ENCODE measurements at places on chromosomes 1 and 21.

- DNase-seq: no peak
These were observed 28.3 kb upstream of the PPM1J start for GRCh38 chr1:112743174-112744008.

GRCh38 chr21:37032877-37033471, 26.5 kb downstream of the RIPPLY3 start:
- DNase-seq: no peak

DNA sequence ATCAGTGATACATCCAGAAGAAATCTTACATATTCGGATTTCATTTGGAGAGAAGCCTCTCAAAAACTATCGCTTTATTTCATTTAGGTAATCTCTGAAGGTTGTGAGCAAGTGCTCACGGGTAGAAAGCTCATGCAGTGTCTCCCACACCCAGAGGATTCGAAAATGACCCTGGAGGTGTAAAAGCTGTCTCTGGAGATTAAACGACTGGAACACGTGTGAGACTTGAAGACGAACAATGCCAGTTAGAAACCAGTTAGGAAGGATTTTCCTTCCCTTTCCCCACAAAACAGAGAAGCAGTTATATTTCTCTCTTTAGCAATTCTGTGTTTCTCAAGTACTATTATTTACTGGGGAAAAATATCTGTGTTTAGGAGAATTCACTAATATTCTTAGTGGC, 92.5 kb upstream of the CD55 start:
- DNase-seq: no peak

- DNase-seq: no peak
These were observed 747.2 kb upstream of the NEGR1 start for GRCh38 chr1:73029571-73029970.

GRCh38 chr21:25518491-25518911, 88.8 kb downstream of the MRPL39 start:
- DNase-seq: peak; percentile 34

- DNase-seq: no peak
These were observed 7.9 kb downstream of the COL6A1 start for GRCh38 chr21:45989355-45990048.

DNA sequence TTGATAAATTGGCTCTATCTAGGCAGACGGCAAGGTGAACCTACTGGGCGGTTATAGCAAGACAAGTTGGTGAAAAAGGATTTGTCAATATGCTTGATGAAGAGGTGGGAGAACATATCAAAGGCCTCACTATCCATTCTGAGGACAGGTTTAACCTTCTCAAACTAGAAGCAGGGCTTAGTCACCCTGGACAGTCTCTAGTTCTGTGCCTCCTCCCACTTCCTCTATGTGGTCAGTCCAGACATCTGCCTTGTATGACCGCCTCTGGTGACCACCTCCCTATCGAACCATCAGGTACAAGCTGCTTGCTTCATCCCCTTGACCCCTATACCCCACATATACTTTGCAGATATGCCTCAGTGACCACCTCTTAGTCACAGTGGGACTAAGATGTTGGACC, 2.3 kb upstream of the SCYL3 start:
- peak; percentile 25 for DNase-seq

DNA sequence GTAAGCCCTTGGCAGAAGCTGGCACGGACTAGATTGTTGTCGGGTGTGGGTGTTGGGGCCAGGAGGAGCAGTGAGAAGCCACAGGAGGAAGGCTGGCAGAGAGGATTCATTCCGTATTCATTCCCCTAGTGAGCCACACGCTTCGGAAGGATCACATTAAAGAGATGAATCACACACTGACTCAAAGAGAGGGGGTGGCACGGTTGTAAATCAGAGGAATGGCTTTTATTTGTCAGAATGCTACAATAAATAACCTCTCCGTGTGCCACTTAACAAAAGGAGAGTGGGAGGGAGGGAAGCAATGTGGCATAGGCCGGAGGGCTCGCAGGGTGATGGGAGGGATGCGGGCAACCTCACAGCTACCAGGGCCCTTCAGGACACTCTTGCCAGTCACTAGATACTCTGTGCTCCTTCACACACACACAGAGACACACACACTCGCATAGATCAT, 135.5 kb downstream of the HIVEP3 start:
- DNase-seq: no peak

GRCh38 chr1:216221260-216221700, 202.0 kb downstream of the USH2A start:
- DNase-seq: peak; percentile 65

- no peak for DNase-seq
These were observed 107.2 kb upstream of the VAV3 start for GRCh38 chr1:108072212-108072611.

DNA sequence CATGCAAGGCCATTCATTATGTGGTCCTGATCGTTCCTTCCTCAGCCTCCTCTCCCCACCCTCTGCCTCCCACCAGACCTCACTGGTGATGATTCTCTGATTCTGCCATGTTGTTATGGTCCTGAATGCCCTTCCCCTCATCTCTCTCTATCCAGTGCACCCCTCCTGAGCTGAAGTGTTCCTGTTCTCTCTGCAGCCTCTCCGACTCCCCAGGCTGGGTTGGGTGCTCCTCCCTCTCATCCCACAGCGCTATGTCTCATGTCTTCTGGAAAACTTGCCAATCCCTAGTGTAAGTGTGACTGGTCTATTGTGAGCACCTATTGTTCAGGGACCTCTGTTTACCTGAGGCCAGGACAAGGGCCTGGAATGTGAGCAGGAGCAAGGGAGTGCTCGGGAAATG, 11.1 kb upstream of the PEF1 start:
- DNase-seq: no peak

GRCh38 chr1:92768296-92768695, 16.6 kb downstream of the EVI5 start:
- DNase-seq: no peak

DNA sequence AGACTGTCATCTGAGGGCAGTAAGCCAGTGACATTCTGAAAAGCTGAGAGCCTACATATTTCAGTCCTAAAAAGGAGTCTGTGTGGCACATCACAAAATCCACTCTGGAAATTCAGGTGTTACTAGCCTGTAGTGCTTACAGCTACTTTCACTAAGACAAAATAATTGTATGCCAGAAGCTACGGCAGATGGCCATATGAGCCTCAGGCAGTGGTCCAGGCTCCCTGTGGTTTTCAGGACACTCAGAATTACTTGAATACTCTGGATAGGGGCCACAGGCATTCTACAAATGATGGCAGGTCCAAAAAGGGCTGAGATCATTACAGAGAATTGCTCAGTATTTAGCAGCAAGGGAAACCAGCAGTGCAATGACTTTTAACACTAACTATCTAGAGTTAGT, 527.1 kb downstream of the MRPL39 start:
- DNase-seq: no peak

GRCh38 chr1:212287261-212287895, 2.2 kb downstream of the PPP2R5A start:
- DNase-seq: no peak

GRCh38 chr1:200819726-200820125, 53.1 kb upstream of the GPR25 start:
- no peak for DNase-seq

DNA sequence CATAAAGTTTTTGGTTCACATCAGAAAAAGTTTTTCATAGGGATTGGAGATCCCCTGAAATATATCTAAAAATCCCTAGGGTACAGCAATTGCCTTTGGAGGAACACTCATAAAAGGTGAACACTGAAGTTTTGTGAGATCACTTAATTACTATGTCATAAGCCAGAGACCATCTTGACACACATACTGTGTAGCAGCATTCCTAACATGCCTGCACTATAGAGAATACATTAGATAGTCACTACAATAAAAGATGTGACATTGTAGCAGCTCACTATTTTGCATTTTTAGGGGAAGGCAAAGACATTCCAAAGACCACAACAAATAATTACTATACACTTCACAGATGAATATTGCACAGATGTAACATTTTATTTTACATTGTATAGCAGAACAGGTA, 779.9 kb downstream of the KCNT2 start:
- no peak for DNase-seq

Measured in AML-193 (cell line).